ENCODE measurements at places on chromosomes 16 and 17. TPM values are rescaled to one million over a fixed set of nuclear protein-coding genes. Genes with fewer than 3 reads are reported as not detected.

DNA sequence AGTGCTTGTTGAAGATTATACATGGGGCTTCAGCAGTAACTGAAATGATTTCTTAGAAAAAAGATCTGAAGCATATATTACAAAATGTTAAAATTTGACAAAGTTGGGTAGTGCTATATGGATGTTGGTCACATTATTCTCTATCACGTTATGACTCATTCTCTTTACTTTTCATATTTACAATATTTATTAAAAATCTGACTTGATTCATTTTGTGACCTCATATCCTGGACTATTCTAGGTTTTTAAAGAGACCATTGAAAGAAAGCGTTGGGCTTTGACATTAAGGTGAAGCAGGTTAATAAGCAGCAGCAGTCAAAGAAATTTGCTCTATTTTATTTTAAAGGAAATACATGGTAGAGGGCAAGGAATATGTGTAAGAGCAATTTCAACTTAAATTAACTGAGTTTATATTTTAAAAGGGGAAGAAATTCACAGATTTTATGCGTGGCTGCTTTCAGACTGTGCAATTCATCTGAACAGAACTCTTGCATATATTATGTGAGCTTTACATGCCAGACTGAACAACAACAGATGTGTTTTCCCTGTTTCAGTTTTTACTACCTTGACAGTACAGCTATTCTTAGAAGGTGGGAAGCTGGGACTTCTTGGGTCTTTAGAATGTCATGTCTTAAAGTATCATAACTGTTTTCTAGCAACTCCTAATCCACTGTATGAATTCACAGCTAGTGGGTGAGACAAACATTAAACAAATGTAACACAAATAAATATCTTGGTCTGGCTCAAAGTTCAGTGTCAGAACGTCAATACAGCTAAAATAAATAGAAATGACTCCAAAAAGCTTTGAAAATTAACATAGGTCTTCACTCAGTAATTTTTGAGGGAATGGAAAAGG, 10.4 kb upstream of the FAM20A start:
- no peak for DNase-seq

The CCL11 gene
- 3.2 TPM for total RNA-seq

- DNase-seq = no peak
These were observed 6.6 kb downstream of the LUC7L3 start for GRCh38 chr17:50725769-50726655.

GRCh38 chr16:54277845-54278703, 8.5 kb downstream of the IRX3 start:
- DNase-seq = no peak

- DNase-seq = no peak
These were observed 206.7 kb downstream of the RPTOR start for GRCh38 chr17:80751070-80751945.

The KLHL10 gene
- not detected for total RNA-seq

The EARS2 gene
- 16.4 TPM for total RNA-seq

DNA sequence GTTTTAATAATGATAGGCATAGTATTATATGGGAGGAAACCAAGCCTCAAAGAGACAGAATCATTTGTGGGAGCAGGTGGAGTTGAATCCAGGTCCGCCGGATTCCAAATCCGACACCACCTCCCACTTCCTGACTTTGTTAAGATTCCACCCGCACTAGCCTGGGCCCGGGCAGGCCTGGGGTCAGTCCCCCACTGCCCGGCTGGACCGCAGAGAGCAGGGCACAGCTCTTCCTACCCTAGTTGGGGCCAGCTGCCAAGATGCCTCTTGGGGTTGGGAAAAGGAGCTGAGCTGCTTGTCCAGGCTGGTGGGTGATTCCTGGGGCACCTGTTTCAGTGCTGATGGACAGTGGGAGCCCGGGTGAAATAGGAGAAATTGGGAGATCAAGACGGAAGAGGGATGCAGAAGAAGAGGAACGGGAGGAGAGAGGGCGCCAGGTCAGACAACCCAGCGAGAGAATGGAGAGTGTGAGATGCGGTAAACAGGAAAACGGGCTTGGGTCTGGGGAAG, 53.9 kb downstream of the OR1D5 start:
- no peak for DNase-seq

The TRPV3 gene
- 1.0 TPM for total RNA-seq

- no peak for DNase-seq
These were observed 122.8 kb downstream of the BANP start for GRCh38 chr16:88074041-88074440.

DNA sequence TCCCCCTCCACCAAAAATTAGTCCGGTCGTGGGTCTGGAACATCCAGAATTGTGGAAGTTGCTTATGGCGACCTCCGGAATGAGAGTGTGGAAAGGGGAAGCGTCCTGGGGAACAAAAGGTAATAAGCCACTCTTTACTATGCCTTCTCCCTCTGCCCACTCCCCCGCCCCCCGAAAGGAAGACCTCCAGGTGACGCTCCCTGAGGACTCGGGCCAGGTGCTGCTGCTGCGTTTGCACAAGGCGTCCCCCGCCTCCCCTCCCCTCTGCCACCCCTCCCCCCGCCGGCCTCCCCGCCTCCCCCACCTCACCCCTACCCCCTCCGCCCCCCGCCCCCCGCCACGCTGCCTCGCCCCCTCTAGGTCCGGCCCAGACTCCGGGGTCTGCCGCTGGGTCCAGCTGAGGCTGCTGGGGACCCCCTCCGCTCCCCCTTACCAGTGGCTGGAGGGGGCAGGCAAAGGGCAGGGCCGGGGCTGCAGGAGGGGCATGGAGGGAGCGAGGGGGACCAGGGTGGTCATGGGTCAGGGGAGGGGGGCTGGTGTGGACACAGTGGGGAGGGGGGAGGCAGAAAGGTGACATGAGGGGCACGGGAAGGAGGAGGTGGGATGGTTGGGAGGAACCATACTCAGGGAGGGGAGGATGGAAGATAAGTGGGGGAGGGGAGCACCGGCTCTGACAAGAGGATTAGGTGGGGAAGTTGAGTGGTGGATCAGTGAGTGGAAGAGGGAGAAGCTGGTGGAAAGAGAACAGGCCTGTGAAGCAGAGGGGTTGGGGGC, 23.6 kb downstream of the ALOX12B start:
- no peak for DNase-seq

GRCh38 chr16:57970970-57971369, at the start of gene CNGB1:
TSS of gene CNGB1 (minus strand) at chr16:57971128. CDS start at chr16:57967286, 3,842 bp downstream.
- DNase-seq = no peak

- peak; percentile 80 for DNase-seq
These were observed 5.0 kb downstream of the CA4 start for GRCh38 chr17:60154616-60155426.

DNA sequence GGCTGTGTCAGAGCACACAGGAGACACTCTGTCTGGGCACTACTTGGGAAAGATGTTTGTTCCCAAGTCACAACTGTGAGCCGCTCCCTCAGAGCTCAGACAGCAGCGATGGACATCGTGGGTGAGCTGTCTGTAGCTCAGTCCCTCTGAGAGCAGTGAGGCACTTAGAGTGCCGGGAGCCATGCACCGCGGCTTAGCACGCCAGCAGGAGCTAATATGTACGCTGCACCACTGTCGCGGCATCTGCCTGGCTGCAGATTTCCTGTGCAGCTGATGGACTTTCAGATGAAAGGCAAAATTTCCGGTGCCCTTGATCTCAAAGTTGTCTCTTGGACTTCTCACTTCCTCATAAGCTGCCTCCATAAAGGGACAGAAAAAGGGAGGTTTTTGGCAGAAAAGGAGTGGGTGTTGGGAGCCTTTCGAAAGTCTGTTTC, 92.8 kb upstream of the ZNF469 start:
- no peak for DNase-seq

- no peak for DNase-seq
These were observed 16.3 kb downstream of the CARHSP1 start for GRCh38 chr16:8852534-8852933.

The KRT13 gene
- not detected for total RNA-seq

The KCNAB3 gene
- 0.43 TPM for total RNA-seq

- no peak for DNase-seq
These were observed 20.1 kb downstream of the RAB40C start for GRCh38 chr16:609984-610383.

DNA sequence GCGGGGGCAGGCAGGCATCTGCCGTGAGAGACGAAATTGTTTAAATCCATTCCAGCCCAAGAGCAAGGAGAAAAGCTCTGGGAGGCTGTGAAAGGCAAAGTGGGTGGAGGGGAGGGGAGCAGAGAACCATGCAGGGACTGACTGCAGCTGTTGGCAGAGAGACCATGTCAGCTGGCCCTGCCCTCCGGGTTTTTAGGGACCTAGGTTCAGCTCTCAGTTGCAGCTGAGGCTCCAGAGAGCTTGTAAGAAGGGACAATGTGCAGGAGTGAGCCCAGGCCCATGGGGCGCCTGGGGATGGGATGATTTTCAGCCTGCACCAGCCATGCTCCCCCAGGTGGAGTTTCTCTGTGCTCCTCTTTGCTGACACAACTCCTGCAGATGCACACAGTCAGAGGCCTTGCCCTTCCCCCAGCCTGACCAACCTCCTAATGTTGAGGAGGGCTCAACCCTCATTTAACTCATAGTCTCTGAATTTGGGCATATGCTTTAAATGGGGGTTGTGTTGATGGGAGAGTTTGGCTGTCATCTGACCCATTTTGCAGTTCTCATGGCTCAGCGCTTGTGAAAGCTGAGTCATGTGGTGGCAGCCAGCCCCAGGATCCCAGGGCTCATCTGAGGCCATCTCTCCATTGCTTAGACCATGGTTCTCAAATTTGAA, 70.9 kb downstream of the PLXDC1 start:
- DNase-seq = no peak

The CACNG5 gene
- not detected for total RNA-seq

The TMEM235 gene
- not detected for total RNA-seq

GRCh38 chr17:77898521-77899434, 59.7 kb upstream of the TNRC6C start:
- DNase-seq = no peak

DNA sequence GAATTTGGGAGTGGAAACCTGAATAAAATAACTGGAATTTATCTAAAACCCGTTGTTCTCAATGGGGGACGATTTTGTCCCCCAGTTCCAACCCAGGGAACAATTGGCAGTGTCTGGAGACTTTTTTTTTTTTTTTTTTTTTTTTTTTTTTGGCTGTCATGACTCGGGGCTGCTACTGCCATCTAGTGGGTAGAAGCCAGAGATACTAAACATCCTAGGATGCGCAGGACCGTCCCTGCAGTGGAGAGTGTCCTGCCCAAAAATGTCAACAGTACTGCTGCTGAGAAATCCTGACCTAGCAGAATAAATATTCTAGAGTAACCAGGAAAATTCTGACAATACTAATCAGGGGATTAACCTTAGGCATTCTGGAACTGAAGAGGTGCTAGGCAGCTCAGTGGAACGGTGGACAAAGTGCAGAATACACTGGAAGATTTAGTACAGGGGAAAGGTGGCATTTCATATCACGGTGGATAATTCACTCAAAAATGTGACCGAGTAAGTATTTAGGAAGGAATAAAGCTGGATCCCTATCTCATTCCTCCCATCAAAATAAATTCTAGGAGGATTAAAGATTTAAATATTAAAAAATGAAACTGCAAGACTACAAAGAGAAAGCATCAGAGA, 107.6 kb downstream of the SPECC1 start:
- DNase-seq = no peak

The ERCC4 gene
- 12.4 TPM for total RNA-seq

The CD79B gene
- total RNA-seq = 2.7 TPM

GRCh38 chr16:69861292-69862030, 89.7 kb upstream of the CLEC18A start:
- no peak for DNase-seq

DNA sequence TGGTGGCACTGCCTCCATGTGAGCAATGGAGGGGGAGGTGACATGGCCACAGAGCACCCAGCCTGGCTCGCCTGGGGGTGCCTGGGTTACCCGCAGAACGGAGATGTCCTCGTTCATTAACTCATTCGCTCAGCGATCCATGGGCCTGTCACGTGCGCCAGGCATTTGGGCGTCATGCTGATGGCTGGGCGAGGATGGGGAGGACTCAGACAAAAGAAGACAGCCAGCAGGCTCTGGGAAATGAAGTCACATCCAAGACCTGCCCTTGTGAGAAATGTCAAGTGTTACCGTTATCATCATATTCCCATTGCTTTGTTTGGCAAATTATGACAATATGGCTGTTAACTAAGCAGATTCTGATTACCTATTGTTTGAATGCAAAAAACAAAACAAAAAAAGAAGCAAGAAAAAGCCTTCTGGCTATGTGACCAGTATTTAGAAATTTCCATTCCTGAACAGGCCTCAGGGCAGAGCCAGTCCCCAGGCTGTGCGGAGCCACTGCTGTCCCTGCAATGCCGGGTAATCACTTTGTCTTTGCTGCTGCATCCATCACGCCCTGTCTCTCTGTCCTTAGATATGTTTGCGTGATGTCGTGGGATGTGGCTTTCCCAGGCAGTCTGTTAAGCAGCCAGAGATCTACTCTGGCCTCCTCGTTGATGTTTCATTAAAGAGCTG, 57.9 kb downstream of the CMIP start:
- DNase-seq = no peak

- peak; percentile 86 for DNase-seq
These were observed 1.1 kb downstream of the VAT1 start for GRCh38 chr17:43020789-43021740.

DNA sequence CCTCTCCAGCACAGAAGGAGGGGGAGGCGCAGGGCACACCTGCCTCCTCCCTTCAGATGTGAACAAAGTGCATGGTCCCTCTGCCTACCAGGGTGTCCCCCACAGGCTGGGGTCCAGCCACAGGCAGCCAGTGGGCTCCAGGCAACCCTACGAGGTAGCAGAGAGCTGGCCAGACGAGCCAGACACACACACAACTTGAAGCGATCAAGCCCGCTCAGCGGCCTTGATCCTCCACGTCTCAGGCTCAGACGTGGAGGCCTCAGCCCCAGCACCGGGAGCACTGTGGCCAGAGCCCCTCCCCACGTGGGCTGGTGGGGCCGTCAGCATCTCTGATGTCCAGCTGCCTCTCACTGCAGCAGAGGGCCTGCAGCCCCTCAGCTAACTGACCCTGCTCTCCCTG, 8.5 kb downstream of the MCRIP1 start:
- DNase-seq = no peak

GRCh38 chr17:37478187-37478586, 11.5 kb upstream of the DUSP14 start:
- no peak for DNase-seq

- no peak for DNase-seq
These were observed 5.7 kb upstream of the CISD3 start for GRCh38 chr17:38724337-38724988.

- DNase-seq = no peak
These were observed 217.0 kb downstream of the CCDC182 start for GRCh38 chr17:57528058-57528451.

The EPN3 gene
- 8.5 TPM for total RNA-seq

DNA sequence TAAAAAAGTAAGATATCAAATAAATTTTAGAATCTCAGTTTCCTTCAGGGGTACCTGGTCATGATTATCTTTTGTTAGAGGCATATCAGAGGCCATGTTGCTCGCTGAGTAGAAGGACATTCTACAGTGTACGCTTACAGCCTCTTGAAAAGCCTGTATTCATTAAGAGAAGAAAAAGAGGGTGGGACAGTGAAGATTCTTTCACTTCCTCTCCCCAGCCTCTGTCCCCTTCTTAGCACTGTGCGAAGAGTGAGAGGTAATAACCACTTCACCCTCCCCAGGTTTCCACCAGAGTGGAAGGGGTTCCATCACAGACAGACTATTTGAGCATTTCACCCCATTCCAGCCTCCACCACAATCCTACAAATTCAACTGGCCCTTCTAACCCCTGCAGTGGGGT, 4.8 kb upstream of the LPO start:
- no peak for DNase-seq

The HS3ST6 gene
- not detected for total RNA-seq

The BRICD5 gene
- 7.0 TPM for total RNA-seq
